ENCODE measurements at places on chromosomes 5 and 9.

- DNase-seq: peak; percentile 61
These were observed at the start of gene FAXDC2 for GRCh38 chr5:154850255-154851062. FAXDC2 (minus strand) TSS chr5:154850603; CDS start chr5:154838178, 12,425 bp downstream.

DNA sequence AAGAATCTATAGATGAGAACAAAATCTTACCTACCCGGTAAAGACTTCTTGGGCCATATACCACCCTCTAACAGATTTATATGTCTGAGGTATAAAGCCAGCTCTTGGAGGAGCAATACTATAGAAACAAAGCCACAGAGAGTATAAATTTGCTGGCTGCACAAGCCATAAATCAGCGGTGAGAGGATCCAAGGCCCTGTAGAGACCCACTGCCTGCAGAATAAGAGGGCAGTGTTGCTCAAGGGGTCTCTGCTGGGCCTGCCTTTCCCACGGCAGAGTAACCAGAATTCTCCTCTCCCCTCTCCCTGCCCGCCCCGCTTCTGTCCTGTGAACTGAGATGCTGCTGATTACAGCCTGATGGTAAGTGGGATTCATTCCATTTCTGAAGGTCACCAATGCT, 89.2 kb downstream of the NDFIP1 start:
- no peak for DNase-seq

DNA sequence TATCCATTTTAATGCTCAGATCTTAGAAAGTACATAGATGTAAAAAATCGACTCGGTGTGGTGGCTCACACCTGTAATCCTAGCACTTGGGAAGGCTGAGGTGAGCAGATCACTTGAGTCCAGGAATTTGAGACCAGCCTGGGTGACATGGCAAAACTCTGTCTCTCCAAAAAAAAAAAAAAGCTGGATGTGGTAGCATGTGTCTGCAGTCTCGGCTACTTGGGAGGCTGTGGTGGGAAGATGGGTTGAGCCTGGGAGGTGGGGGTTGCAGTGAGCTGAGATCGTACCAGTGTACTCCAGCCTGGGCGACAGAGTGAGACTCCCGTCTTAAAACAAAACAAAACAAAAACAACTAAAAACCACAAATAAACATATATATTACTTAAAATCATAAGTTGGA, 61.4 kb downstream of the RASA1 start:
- DNase-seq: no peak

- DNase-seq: no peak
These were observed at the start of gene PDCD1LG2 for GRCh38 chr9:5510360-5510931. PDCD1LG2 (plus strand) TSS chr9:5510531; CDS start chr9:5522547, 12,016 bp downstream.

GRCh38 chr9:6133346-6134063, 82.1 kb upstream of the IL33 start:
- no peak for DNase-seq

DNA sequence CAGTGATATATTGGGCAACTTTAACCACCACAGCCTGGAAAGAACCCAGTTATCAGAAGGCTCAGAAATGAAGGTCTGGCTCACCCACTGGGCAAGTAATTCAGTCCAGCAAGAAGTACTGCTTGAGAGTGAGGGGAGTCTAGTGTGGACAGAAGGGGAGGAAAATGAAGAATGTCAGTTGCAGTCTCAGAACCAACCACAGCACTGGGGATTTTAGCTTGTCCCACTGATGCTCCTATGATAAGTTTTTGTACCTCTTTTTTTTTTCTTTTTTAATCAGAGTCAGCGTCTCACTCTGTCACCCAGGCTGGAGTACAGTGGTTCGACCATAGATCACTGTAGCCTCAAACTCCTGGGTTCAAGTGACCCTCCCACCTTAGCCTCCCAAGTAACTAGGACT, 9.4 kb upstream of the CD72 start:
- no peak for DNase-seq

Measured in amygdala (tissue), 56 donors.